ENCODE measurements at places on chromosomes 6 and 20.

GRCh38 chr20:17530153-17530552 lies 1.0 kb downstream of the BFSP1 start:
- no peak for DNase-seq

GRCh38 chr6:21914121-21914973 lies 320.8 kb downstream of the SOX4 start:
- DNase-seq: peak; percentile 91

- peak; percentile 64 for DNase-seq
Observed at GRCh38 chr6:25963426-25964123, 973 bp downstream of the TRIM38 start.

DNA sequence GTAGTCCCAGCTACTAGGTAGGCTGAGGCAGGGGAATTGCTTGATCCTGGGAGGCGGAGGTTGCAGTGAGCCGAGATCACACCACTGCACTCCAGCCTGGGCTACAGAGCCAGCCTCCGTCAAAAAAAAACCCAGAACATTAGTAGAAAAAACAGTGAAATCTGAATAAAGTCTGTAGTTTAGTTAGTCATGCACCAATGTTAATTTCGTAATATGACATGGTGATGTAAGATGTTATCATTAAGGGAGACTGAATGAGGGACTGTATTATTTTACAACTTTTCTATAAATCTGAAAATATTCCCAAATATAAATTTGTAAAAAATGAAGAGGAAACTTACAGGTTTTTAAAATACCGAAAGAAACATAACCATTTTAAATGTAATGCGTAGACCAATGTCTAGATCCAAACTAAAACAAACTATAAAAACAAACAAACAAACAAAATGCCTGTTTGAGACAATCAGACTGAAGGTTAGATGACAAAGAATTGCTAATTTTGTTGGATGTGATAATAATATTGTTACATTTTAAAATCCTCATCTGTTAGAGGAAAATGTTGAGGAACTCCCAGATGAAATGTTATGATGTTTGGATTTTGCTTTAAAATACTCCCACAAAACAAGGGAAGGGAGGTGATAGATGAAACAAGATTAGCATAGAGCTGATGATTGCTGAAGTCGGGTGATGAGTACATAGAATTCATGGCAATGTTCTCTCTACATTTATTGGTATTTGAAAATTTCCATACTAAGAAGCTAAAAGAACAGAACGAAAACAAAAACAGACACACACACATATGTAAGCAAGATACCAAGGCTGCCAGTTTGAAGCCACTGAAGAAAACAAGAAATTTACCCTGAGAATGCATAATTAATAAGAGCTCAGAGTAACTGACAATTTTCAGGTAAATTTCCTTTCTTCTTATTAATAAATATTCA lies 1.8 kb downstream of the GSTA4 start:
- no peak for DNase-seq

All from OCI-M1 (cell line).